Nephron progenitor cell (in vitro differentiated cells): ENCODE measurements at places on chromosomes 7 and 10.

DNA sequence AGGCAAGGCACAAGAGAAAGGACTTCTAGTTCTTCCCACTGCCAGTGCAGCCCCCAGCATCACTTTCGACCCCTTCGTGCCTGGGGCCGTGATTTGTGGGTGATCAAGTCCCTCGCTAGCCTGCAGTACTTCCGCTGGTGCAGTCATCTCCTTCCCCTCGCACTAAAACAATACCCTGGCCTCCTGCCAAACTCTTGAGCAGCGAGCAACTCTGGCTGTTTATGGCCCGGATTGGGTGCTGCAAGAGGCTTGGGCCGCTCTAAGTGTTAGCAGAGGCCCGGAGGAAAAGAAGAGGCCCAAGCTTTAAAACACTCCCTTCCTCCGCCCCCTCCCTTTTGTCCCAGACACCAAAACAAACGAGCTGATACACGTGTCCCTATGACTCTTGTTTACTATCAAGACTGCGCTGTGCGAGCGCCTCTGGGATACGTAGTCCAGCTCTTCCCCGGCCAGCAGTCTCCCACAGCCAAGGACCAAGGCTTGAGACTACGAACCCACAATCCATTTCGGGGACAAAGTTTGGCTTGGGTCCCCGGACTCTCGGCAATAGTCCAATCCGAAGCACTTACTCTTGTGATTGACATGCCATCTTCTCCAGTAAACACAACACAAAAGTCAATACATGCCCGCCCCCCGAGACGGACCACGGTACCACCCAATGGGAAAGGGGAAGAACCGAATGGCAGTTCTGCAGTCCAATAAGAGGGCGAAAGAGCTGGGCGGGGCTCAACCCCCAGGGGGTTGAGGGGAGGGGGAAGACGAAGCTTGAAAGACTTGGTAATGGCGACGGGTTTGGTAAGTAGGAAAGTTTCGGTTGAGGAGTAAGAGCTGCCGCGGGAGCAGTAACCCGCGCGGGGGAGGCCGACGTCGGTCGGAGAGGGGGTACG lies at the start of gene HBP1:
Gene HBP1, plus strand, starts transcription at position 771 of the 887 bp plus-strand sequence. CDS start 10,891 bp downstream, outside the sequence.
- peak; percentile 96 for DNase-seq

GRCh38 chr10:127739908-127740307 lies 2.9 kb downstream of the FOXI2 start:
- no peak for DNase-seq

GRCh38 chr7:117784315-117784714 lies 88.9 kb downstream of the CTTNBP2 start:
- DNase-seq = no peak

- DNase-seq = no peak
These were observed 305.0 kb downstream of the GPR37 start for GRCh38 chr7:124460555-124460954.

GRCh38 chr7:89001306-89001705 lies 205.8 kb upstream of the TEX47 start:
- no peak for DNase-seq

DNA sequence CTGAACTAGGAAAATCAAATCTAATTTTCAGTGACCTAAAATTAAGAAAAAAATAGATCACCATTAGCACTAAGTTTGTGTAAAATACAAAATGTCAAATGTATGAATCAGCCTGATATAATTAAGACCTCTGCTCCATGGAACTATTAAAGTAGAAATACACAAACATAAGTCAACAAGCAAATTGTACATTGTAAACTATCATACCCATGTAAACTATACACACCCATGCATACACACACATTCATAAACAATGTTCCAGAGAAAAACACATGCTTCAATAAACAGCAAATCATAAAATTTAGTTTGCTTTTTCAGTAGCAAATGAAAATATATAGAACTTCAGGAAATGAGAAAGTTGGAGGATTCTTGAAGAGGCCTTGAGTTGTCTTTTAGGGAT lies 199.7 kb upstream of the VSTM2A start:
- no peak for DNase-seq

- no peak for DNase-seq
These were observed 81.4 kb downstream of the PRPF18 start for GRCh38 chr10:13668126-13668525.
